ENCODE measurements at places on chromosomes 3 and 15. TPM values are rescaled to one million over a fixed set of nuclear protein-coding genes. Genes with fewer than 3 reads are reported as not detected.

ATP13A5 gene
- not detected for total RNA-seq

TMEM108 gene
- 0.29 TPM for total RNA-seq

CFAP20DC gene
- 4.3 TPM for total RNA-seq

MYLK gene
- 41.6 TPM for total RNA-seq

PRR23E gene
- not detected for total RNA-seq

CLDN1 gene
- 0.27 TPM for total RNA-seq

RLBP1 gene
- not detected for total RNA-seq

CLDN11 gene
- total RNA-seq: 7.5 TPM

SPINT1 gene
- total RNA-seq: 0.93 TPM

ADCY5 gene
- total RNA-seq: not detected

FANCD2OS gene
- not detected for total RNA-seq

C2CD4A gene
- total RNA-seq: 1.3 TPM

OSTN gene
- not detected for total RNA-seq

GNAT1 gene
- not detected for total RNA-seq

ARL8B gene
- 86.4 TPM for total RNA-seq

TRPM1 gene
- 0.27 TPM for total RNA-seq

EDC3 gene
- total RNA-seq: 18.3 TPM

VEPH1 gene
- 325 TPM for total RNA-seq

CSPG5 gene
- 0.79 TPM for total RNA-seq

CPB1 gene
- total RNA-seq: not detected

HDC gene
- total RNA-seq: not detected

ACTRT3 gene
- total RNA-seq: 5.6 TPM

UBA7 gene
- total RNA-seq: 20.9 TPM

IMPG2 gene
- 0.50 TPM for total RNA-seq

NRROS gene
- 7.4 TPM for total RNA-seq

RPS27L gene
- total RNA-seq: 207 TPM

HESX1 gene
- 0.40 TPM for total RNA-seq

APPL1 gene
- total RNA-seq: 70.9 TPM

ADAMTSL3 gene
- under 0.01 TPM for total RNA-seq

TMEM158 gene
- total RNA-seq: 5.3 TPM

A4GNT gene
- total RNA-seq: not detected

EPHB1 gene
- 0.79 TPM for total RNA-seq

SLC28A2 gene
- not detected for total RNA-seq

FAM43A gene
- total RNA-seq: 165 TPM

GOLGA8J gene
- total RNA-seq: not detected

ACOX2 gene
- 4.5 TPM for total RNA-seq

SLC24A5 gene
- total RNA-seq: 0.07 TPM

ACAA1 gene
- 26.1 TPM for total RNA-seq

DLL4 gene
- total RNA-seq: 72.7 TPM

GRK7 gene
- total RNA-seq: not detected

GREM1 gene
- 0.07 TPM for total RNA-seq

NPAP1 gene
- total RNA-seq: not detected

CPN2 gene
- not detected for total RNA-seq

ANKRD63 gene
- total RNA-seq: 0.22 TPM

CHRNA7 gene
- total RNA-seq: 1.0 TPM

ST8SIA2 gene
- not detected for total RNA-seq

ABCF3 gene
- 42.4 TPM for total RNA-seq

DAPK2 gene
- 1.8 TPM for total RNA-seq

MEGF11 gene
- not detected for total RNA-seq

EEF1AKMT4 gene
- 3.3 TPM for total RNA-seq

ASB14 gene
- total RNA-seq: not detected

PDIA5 gene
- 43.8 TPM for total RNA-seq

HTR3C gene
- total RNA-seq: not detected

LIPC gene
- 0.07 TPM for total RNA-seq

PIF1 gene
- total RNA-seq: 24.7 TPM

MAGI1 gene
- 34.3 TPM for total RNA-seq

SLC9C1 gene
- 0.57 TPM for total RNA-seq

CHSY1 gene
- 61.0 TPM for total RNA-seq

Measured in thoracic aorta endothelial cell (primary cell).